ENCODE measurements at places on chromosomes 7 and 10.

DNA sequence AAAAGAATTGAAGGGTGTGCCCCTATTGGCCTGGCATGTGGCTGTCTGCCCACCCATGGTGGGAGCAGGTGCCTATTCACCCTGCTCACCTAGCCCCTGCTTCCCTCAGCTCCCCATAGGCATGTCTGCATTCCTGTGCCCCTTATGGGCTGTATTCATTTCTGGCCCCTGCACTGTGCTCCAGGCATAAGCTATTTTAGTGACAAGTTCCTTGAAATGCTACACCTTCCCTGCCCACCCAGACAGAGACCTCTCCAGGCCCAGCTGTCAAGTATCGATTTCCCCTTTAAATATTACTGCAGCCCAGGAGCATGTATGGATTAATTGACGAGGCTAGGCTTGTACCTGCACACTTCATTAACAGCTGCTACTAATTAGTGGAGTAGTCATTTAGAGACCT is 235.4 kb downstream of the RPS24 start:
- no peak for DNase-seq

GRCh38 chr7:107170051-107170915 is 1.5 kb downstream of the HBP1 start:
- no peak for DNase-seq

DNA sequence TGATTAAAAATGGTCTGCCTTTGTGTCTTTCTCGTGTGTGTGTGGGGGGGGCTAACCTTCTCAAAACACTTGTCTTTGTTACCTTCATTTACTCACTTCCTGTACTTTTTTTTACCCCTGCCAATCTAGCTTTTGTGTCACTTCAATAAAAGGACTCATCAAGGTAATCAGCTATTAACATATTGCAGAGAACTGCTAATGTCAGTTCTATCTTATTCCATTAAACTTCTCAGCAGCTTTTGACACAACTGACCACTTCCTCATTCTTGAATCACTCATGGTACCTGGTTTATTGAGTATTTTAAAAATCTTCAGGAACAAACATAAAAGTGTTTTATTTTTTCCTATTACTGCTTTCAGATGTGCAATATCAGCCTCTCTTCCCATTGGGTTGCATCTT is 59.8 kb downstream of the SLC25A40 start:
- no peak for DNase-seq

- DNase-seq = no peak
These were observed 12.4 kb upstream of the SERPINE1 start for GRCh38 chr7:101114492-101114891.

DNA sequence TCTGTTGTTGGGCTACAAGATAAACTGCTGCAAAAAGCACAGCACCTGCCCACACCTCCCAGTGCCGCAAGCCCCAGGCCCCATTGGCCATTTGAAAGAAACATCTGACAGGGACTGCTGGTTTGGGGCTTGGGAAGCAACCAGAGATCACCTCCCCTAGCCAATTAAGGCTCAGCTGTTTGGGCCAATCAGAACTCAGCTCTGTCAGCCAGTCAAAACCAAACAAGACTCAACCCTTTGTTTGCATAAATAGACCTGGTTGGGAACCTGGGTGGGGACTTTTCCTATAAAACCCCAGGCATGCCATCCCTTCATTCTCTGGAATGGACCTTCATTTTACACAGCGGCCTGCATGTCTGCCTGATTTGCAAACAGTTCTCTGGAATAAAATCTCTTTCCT is 17.2 kb upstream of the NME8 start:
- no peak for DNase-seq

- no peak for DNase-seq
These were observed 1.3 kb downstream of the LFNG start for GRCh38 chr7:2520761-2521290.

DNA sequence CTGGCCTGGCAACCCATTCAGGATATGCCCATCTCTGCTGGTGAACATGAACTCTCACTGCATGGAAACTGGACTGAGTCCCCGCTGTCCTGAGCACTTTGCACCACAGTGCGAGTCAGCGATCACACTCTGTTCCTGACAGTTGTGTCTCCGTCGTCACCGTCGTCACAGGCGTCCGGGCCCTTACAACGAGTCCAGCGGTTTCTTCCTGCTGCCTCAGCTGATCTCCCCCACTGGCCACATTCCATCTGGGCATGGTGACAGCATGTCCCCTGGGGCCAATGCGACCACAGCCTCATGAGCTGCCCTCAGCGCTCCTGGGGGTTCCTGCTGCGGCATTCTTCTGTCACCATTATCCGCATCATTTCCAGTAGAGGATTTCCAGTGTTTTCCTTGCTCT is 76.8 kb upstream of the KLF6 start:
- no peak for DNase-seq

DNA sequence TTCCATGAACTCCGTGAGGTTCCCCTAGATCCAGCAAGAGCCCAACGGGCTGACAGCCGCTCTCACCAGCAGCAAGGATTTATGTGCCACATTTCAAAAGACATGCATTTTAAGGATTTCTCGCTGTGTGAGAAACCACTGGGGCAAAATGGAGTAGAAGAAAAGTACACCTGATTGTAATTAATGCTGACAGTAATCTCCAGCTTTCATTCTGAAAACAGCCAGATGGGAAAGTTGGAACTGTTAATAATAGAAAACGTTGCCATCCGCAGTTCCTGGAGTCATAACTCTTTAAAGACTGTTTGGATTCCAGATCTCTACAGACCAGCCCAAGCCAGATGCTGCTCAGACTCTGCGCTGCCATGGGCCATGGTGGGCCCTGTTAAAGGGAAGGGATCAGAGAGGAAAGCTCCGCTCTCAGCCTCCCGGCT is 216.9 kb upstream of the GLI3 start:
- no peak for DNase-seq

GRCh38 chr10:124095096-124095495 is 1.7 kb upstream of the CHST15 start:
- no peak for DNase-seq

- no peak for DNase-seq
These were observed 35.7 kb downstream of the RBM33 start for GRCh38 chr7:155680124-155680523.

GRCh38 chr7:128871050-128871449 is 8.4 kb downstream of the ATP6V1F start:
- DNase-seq = no peak

GRCh38 chr10:74799721-74800221 is 26.6 kb upstream of the KAT6B start:
- no peak for DNase-seq

DNA sequence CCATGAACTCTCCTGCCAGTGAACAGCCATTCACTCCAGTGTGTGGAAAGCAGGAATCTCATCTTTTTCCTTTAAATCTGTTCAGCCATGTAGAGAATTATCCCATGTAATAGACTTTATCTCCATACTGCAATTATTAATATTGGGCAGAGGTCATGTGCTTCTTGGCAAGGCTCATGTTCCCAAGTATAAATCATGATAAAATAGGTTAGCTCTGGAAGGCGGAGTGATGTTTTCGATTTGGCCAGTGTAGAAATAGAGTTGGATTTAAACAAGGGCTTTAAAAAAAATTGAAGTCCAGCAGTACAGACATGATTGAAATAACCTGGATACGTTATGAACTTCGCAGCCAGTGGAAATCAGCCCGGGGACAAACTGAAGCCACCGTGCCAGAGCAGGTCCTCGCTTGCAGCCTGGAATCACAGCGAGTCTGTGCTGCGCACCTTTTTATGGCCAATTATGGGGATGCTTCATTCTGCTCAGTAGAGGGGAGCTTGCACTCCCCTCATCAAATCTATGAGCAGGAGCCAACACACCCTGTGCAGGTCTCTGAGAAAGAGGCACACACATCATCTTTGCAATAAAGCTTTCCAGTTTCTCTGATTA is 654.0 kb upstream of the MKI67 start:
- DNase-seq = no peak

All from Ammon's horn (tissue), 1 donor.